ENCODE measurements at places on chromosomes 11 and 22.

GRCh38 chr11:18261721-18262120 is 4.3 kb upstream of the SAA1 start:
- no peak for DNase-seq

- DNase-seq, result no peak
Observed at GRCh38 chr11:342328-342727, 21.7 kb upstream of the IFITM3 start.

GRCh38 chr11:85582111-85582510 is 45.0 kb downstream of the DLG2 start:
- no peak for DNase-seq

- DNase-seq, result no peak
Observed at GRCh38 chr11:65278356-65278755, 16.6 kb downstream of the POLA2 start.

DNA sequence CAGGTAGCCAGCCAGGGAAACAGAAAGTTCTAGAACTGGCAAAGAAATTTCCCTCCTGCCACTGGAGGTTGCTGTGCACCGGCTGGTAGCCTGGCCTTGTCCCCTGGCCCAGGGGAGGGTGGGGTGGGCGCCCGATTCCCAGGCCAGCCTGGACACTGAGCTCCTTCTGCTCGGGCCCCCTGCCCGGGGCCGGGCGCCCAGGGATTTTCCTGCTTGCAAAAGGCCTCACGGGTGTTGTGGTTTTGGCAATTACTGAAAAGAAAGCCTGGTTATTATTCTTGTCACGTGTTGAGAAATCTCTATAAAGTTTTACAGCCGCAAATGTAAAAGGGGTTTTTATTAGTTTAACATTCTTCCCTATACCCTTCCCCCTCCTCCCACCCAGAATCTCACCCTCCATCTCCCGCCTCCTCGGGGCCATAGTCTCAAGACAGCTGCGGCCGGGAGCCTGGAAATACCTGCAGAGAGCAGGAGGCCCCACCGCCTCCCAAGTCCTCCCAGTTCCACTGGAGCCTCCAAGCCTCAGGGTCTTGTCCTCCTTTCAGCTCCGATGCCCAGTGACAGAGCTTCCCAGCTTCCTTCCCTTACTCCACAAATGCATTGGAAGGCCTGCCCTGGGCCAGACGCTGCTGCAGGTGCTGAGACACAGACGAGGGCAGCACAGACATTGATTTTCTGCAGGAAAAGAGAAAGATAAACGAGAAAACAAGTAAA is 1515.6 kb downstream of the TBC1D22A start:
- no peak for DNase-seq

GRCh38 chr11:96523656-96524055 is 133.8 kb downstream of the JRKL start:
- DNase-seq, result no peak

- DNase-seq, result no peak
Observed at GRCh38 chr22:24521791-24522245, 26.7 kb downstream of the UPB1 start.

DNA sequence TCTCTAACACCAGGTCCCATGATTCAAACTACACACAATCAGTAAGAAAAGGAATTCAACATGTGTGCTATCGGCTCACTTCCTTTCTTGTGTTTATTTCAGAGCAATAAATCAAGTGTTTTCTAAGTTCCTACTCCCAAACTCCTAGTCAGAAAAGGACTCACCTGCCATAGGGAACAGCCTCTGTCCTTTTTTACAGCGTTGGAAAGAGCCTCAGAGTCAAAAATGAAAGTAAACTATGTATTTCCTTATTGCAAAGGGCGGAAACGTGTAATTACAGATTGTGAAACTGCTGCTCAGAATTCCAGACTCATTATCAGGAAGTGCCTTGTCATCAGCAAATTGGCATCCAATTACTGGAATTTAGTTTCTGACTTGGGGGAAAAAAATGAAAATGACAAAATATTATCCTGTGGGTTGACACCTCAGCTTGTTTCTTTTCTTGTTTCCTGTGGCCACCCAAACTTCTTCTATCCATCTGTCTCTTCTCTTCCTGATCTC is at the start of gene CASP4:
Gene CASP4 (minus strand): TSS at position 220 of the 501 bp plus-strand sequence. CDS start 49 bp downstream, at position 171.
- no peak for DNase-seq

GRCh38 chr11:17814546-17814945 is 80.0 kb downstream of the KCNC1 start:
- no peak for DNase-seq

DNA sequence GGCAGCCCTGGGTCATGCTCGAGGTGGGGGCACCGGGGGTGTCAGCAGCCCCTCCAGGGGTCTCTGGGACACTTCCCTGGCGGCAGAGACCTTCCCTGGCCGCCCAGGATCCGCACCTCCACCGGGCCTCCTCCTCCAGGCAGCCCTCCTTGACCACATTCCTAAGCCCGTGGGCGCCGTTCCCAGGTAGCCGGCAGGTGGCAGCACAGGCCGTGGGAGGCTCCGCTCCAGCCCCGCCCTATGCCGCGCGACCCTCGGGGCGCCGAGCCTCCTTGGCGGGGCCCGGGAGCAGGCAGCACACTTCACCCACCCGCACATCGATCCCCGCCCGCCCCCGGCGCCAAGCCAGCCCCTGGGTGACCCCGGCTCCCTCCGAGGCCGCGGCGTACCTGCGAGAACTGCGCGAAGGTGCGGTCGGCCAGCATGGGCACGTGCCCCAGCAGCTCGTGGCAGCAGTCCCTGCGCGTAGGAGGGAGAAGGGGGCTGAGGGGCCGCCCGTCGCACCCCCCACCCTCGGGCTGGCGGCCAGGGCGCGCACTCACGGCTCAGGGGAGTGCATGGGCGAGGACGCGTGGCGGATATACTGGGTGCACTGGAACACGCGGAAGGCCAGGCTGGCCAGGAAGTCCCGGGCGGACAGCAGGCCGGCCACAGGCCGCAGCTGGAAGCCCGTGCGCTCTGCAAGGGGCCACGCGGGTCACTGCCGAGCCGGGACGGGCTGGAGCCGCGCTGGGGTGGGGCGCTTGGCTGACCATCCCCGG is 5.3 kb upstream of the INS start:
- DNase-seq, result peak; percentile 16

- DNase-seq, result no peak
Observed at GRCh38 chr11:86124251-86125233, 55.7 kb upstream of the PICALM start.

DNA sequence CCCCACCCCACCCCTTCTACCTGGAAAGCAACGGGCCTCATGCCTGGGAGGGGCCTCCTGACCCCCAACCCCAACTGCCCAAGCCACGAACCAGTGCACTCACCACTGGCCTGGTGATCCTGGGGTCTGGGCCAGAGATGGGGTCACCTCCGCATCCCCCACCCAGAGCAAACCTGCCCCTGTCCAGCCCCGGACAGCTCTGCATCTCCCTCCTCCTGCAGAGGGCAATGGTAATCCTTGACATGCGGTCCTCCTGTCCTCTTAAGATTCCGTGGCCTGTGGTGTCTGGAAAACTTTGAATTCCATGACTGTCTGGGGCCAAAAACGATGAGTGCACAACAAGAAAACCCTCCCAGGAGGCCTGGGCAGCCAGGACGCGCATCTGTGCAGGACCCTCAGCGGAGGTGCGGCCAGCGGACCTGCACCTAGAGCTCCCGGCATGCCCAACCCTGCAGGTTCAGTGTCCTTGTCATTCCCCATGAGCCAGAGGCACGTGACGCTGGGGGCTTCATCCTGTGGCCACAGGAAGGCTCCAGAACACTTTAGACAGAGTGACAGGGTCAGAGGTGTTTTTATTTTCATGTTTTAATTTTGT is 16.1 kb upstream of the PPARA start:
- DNase-seq, result no peak

GRCh38 chr11:72639502-72640375 is 34.5 kb downstream of the PDE2A start:
- DNase-seq, result no peak

DNA sequence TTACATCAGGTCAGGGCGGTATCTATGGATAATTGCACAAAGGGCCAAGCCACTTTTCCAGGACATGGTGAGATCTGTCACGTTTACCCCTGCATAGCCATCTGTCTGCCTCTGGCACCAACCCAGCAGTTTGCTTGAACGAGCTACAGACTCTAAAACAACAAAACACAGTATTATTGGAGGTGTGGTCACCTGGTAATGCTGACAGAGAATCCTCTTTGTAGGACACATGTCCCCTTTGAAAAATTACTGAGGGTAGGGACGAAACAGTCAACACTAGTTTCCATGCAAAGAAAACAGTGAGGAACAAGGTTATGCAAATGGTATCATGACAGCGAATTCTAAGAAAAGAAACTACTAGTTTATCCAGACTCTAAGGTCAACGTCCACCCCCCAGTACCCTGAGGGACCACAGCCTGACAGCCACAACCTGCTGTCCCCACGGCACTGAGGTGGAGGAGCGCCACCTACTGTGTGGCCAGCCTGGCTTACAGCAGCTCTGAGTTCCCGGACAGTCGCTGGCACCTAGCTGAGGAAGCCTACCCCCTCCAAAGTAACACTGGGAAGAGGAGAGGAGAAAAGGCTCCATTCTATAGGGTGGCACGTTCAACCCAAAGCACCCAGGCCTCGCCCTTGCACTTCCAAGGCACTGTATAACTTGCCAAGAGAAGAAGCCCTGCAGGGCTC is 117.4 kb upstream of the BID start:
- DNase-seq, result no peak

- DNase-seq, result no peak
Observed at GRCh38 chr11:131370090-131370751, at the start of gene NTM. Gene NTM (plus strand): TSS chr11:131370615.

DNA sequence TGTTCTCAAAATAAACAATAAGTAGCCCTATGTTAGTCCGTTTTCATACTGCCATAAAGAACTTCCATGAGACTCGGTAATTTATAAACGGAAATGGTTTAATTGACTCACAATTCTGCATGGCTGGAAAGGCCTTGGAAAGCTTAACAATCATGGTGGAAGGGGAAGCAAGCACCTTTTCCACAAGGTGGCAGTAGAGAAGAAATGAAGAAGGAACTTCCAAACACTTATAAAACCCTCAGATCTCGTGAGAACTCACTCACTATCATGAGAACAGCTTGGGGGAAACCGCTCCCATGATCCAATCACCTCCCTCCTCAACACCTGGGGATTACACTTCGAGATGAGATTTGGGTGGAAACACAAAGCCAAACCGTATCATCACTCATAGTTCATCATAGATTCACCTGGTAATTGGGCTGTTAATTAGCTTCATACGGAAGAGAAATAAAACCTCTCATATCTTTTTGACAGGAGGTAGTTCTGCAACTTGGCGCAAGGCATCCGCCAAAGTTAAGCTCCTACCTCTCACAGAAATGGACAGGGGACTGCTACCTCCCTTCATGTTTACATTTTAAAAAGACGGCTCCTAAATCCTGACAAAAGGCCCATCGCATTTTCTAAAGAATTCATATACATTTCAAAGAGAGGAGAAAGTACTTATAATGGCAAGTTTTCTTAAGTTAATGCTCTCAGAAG is 49.0 kb downstream of the MUC15 start:
- DNase-seq, result no peak

DNA sequence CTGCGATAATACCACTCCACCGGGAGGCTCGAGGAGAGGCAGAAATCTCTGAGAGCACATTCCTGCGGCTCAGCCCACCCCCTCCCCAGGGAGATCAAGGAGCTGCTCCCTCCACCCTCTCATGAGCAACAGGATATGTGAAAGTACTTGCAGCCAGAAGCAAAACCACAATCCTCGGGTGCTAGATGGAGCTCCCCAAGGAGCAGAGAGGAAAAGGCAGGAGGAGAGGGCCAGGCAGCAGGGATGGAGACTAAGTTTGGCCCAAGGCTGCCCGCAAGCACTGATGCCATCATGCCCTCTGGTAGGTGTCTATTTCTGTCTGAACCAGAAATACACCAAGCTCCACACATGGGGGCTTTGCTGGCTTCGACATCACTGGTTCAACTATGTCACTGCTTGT is 22.3 kb downstream of the VPS37C start:
- DNase-seq, result no peak

GRCh38 chr11:63855975-63856374 is 17.1 kb downstream of the MARK2 start:
- no peak for DNase-seq

GRCh38 chr22:20423008-20423905 is 14.4 kb downstream of the SCARF2 start:
- no peak for DNase-seq

DNA sequence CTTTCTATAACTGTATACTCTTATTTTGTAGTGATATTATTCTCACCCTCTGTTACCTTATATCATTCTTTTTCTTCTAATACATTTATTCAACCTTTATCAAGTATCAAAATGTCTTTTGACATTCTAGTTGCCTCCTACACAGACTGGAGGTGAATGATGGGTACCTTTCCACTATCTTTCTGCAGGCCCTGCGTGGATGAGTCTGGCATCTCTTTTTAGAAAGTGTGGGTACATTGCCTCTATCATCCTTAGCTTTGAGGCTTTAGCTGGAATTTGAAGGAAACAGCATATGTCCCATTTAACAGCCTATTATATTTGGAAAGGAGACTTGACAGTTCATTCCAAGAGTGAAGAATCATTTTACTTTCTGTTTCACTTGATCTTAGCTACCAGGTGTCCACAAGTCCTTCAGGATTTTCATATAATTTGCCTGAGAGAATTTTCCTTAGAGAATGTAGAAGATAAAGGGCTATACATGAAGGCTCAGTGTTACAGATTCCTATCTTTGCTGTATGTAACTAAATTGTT is 192.0 kb downstream of the CWF19L2 start:
- DNase-seq, result no peak

DNA sequence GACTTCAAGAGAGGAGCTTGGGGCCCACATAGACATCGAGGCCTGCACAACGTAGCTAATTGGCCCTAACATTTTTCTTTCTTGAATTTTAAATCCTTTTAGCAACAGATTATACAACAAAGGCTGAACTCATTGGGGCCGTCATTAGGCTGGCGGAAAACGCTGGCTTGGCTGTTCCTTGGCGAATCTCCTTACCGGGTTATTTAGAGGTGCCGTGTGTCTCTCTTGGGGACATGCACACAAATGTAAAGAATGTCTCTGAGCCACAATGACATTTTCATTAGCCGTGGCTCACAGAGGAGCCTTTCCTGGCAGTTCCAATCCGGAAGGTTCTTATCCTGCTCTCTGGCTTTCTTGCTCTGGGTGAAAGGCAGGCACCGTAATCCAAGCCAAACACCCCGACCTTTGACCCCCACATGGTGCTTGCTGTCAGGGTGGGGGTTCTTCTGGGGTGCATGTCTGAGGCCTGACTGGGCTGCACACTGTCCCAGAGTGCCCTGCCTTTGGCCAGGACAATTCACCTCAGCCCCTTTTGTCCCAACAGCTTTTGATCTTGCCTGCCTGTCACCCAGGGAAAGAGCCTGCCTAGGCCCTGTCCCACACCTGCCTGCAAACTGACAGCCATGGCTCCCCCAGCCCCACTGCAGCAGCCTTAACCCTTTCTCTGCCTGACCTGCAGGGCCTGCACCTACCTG is 9.2 kb upstream of the FGF3 start:
- no peak for DNase-seq

DNA sequence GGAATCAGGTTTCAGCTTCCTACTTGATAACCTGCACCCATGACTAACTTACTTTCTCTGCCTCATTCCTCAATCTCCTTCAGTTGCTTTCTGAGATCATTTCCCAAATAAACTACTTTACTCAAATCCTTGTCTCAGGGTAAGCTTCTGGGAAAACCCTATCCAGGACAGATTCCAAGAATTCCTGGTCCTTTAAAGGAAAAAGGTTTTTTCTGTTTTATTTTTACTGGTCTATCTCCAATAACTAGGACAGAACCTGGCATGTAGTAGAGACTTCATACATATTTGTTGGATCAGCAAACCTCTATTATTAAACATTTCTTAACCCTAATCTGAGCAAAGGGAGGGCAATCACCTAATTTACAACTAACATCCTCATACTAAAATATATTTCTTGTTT is 910.5 kb upstream of the CHORDC1 start:
- DNase-seq, result no peak

Measured in stimulated activated CD8-positive, alpha-beta memory T cell treated with anti-CD3 and anti-CD28 coated beads, Interleukin-15, amount 100 ng/mL, for 24 hours (primary cell).